ENCODE measurements at places on chromosomes 13 and 19.

DNA sequence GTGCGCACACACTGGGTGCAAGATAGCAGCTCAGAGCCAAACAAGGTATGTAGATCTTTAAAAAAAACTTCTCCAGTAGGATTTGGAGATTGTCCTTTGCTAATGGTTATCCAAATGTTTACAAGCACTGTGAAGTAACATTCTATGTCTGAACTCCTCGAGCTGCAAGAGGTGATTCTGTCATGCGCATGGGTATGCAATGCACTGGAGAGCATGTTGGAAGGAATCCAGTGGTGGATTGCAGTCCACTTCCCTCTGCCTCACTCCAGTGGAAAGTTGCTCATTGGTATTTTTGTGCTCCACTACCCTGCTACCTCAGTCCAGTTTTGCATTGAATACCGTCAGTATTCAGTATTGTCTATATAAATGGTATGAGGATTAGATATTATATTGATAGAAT lies 132.1 kb downstream of the ATP8A2 start:
- DNase-seq: no peak

GRCh38 chr19:50313812-50314536 lies 15.2 kb downstream of the KCNC3 start:
- no peak for DNase-seq

DNA sequence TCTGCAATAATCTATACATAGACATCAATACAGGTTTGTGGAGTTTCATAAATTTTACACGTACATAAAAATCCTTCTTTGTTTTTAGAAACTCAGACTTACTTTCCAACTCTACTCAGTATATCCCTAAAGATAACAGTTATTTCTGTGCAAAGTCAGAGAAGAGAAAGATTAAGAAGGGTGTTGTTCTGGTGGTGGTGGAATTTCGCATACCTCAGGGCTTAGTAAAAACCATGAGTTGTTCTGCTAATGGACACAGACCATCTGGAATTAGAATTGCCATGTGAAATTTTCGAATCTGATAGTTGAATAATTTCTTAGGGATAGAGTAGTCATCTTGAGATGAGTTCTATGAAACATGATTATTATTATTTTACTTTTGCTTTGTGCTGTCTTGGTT lies 102.7 kb downstream of the ZAR1L start:
- DNase-seq: no peak

DNA sequence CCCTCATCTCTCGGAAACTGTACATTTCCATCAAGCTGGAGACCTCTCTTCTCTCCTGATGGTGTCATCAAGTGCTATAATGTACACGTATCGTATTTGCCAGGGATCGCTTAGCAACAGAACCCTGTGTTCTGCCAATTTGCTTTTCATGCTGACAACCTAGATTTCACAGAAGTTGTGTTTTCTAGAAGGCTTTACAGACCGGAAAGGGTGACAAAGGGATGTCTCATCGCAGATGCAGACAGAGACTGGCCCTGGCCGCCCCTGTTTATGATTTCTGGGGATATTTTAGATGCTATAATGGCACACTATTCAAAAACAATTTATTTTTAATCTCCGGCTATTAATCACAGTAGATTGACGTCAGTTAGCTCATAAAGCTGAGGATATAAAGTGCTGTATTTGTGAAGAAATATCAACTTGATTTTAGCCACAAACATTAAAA lies 291.4 kb downstream of the IRS2 start:
- peak; percentile 40 for DNase-seq

Data from caudate nucleus (tissue), 63 donors.